ENCODE measurements at places on chromosomes 4 and X. TPM values are rescaled to one million over a fixed set of nuclear protein-coding genes. Genes with fewer than 3 reads are reported as not detected.
A peak's percentile ranks its signal among the peaks of the same experiment; 100 is the strongest.

DNA sequence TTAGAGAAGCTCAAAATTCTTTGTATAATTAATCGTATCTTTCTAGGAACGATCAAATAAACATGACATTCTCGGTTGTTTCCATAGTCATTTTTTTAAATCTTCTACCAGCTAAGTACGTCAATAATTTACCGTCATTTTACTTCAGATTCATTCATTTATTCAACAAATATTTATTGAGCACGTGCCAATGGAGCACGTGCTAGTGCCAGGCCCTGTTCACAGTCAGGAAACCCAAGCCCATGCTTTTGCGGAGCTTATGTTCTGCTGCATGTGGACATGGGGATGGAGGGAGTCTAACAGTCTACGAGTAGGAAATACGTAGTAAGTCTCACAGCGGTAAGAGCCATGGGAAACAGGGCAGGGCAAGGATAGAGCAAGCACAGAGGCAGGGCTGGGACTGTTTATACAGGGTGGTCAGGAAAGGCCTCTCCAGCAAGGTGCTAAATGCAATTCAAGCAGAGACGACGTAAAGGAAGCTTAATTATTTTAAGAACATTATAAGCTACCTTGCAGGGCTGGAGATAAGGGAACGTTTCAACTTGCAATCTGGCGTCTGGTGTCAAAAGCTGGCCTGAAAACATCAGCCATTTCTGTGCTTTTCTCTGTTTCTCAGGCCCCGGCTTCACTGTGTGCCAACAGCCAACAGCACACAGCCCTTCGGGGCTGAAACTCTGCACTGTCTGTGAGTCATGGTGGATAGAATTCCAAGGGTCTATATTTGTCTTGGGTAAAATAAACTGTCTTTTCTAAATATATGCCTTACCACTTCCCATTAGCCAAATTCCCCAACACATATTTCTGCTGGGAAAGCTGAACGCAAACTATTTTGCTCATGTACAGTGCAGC, 517.1 kb upstream of the ZFP42 start:
- H3K27me3 ChIP-seq, result no peaks in the 10 kb centered on the region
- no peak overlapping the region for H3K4me3 ChIP-seq
- H3K27ac ChIP-seq, result no peak overlapping the region
- no peaks in the 10 kb centered on the region for H3K4me1 ChIP-seq

DNA sequence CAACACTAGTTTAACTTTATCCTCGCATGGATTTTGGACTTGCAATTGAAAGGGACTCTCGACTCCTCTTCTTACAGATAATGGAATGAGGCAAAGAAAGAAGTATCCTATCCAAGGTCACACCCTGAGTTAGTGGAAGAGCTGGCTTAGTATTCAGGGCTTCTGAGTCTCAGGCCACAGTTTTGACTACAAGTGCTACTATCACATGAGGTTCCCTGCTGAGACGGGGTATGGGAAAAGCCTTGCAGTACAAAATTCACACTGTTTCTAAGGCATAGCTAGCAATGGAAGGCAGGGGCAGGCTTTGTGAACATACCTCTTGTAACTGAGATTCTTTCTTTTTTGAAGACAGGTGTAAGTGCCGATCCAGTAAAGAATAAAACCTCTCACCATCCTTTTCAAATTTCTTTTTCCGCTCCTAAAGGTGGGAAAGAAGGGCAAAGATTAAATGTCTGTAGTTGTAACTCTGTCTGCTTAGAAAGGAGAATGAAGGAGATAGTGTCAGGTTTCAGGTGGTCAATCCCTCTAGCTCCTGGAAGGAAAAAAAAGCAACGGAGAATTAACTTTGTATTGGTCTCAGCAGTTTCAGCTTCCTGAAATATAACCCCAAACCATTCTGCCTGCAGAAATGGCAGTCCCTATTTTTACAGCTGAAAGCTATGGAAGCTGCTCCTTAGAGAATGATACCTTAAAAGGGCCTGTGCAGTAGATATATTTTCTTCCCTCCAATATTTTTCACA, 199.0 kb downstream of the OPHN1 start:
- no peak overlapping the region for H3K4me3 ChIP-seq
- H3K4me1 ChIP-seq, result no peaks in the 10 kb centered on the region
- no peaks in the 10 kb centered on the region for H3K27me3 ChIP-seq
- H3K36me3 ChIP-seq, result no peaks in the 10 kb centered on the region
- DNase-seq, result no peak
- no peak overlapping the region for H3K27ac ChIP-seq

Gene PDGFC
- total RNA-seq, result 28.9 TPM

Gene CT45A2
- total RNA-seq, result not detected

- no peaks in the 10 kb centered on the region for H3K36me3 ChIP-seq
- H3K27me3 ChIP-seq, result no peaks in the 10 kb centered on the region
- DNase-seq, result peak; percentile 87
- H3K27ac ChIP-seq, result peak within 1 kb of the TSS; percentile 93
- H3K4me3 ChIP-seq, result peak within 1 kb of the TSS; percentile 85
These were observed at the start of gene UBE2K for GRCh38 chr4:39697740-39698423. Gene UBE2K (plus strand): TSS chr4:39698136. CDS start chr4:39698328, 192 bp downstream.

GRCh38 chr4:106048250-106048971, 153.1 kb downstream of the NPNT start:
- H3K27ac ChIP-seq, result no peak overlapping the region
- no peaks in the 10 kb centered on the region for H3K27me3 ChIP-seq
- DNase-seq, result no peak
- H3K4me1 ChIP-seq, result peaks cover 6% of the 10 kb centered on the region

GRCh38 chr4:124810827-124811226, 98.3 kb upstream of the ANKRD50 start:
- H3K27ac ChIP-seq, result no peak overlapping the region
- DNase-seq, result no peak
- H3K36me3 ChIP-seq, result no peaks in the 10 kb centered on the region
- H3K27me3 ChIP-seq, result no peaks in the 10 kb centered on the region
- no peaks in the 10 kb centered on the region for H3K4me1 ChIP-seq

DNA sequence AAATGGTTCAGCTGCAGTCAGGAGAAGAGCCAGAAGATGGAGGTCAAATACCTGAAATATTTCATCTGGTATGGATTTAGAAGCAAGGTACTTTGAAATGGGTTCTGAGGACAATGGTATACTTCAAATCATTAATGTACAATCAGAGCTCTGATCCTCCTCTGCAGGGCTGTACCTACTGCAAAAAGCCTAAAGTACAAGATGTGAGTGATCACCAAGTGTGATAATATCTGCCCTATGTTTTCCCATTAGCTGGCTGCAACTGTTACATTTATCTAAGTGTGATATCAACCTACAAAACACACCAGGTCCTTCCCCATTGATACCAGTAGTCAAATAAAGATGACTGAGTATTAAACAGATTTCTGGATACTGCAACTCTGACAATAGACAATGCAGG, 25.1 kb downstream of the HDX start:
- DNase-seq, result no peak
- H3K27me3 ChIP-seq, result no peaks in the 10 kb centered on the region
- H3K27ac ChIP-seq, result no peak overlapping the region
- H3K36me3 ChIP-seq, result no peaks in the 10 kb centered on the region
- no peak overlapping the region for H3K4me3 ChIP-seq

- no peaks in the 10 kb centered on the region for H3K27me3 ChIP-seq
- DNase-seq, result no peak
- no peak overlapping the region for H3K4me3 ChIP-seq
These were observed 14.4 kb downstream of the CCDC110 start for GRCh38 chr4:185457136-185457535.

All from thyroid gland (tissue), 4 donors.